ENCODE measurements at places on chromosomes 11 and 22.

GRCh38 chr22:42702675-42703074 is 18.0 kb downstream of the A4GALT start:
- no peak for DNase-seq

DNA sequence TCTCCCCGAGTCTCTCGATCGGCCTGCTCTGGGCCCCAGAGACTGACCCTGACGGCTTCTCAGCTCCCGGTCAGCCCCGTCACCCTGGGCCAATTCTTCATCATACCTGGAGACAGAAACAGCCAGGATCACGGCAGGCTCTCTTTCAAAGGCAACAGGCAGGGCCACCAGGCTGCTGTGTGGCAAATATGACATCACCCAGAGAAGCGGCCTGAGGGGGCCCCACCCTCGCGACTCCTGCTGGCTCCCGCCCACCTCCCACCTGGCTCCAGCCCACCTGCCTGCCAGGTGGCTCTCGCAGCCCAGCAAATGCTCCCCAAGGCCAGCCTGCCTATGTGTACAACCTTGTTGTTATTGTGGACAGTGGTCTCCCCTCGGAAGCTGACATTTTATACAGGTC is 24.9 kb upstream of the PACSIN2 start:
- no peak for DNase-seq

- peak; percentile 51 for DNase-seq
These were observed 3.0 kb downstream of the RASSF10 start for GRCh38 chr11:13012056-13012661.

DNA sequence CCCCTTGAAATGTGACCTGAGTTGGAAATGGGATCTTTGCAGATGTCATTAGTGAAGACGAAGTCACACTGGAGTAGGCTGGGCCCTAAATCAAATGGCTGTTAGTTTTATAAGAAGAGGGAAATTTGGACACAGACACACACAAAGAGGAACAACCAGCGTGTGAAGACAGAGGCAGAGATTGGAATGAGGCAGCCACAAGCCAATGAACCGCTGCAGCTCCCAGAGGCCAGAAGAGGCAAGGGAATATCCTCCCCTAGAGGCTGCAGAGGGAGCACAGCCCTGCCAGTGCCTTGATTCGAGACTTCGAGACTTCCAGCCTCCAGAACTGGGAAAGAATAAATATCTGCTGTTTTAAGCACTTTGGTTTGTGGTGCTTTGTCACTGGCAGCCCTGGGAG is 484.5 kb downstream of the MN1 start:
- no peak for DNase-seq

- peak; percentile 62 for DNase-seq
These were observed 19.4 kb downstream of the TEAD1 start for GRCh38 chr11:12693479-12694182.
